Renal pelvis (tissue), 12 donors: ENCODE measurements at places on chromosomes 16 and 17.

- no peak for DNase-seq
Observed at GRCh38 chr16:77690416-77690815, 31.9 kb upstream of the NUDT7 start.

GRCh38 chr16:77871932-77872331, 83.6 kb downstream of the VAT1L start:
- no peak for DNase-seq

DNA sequence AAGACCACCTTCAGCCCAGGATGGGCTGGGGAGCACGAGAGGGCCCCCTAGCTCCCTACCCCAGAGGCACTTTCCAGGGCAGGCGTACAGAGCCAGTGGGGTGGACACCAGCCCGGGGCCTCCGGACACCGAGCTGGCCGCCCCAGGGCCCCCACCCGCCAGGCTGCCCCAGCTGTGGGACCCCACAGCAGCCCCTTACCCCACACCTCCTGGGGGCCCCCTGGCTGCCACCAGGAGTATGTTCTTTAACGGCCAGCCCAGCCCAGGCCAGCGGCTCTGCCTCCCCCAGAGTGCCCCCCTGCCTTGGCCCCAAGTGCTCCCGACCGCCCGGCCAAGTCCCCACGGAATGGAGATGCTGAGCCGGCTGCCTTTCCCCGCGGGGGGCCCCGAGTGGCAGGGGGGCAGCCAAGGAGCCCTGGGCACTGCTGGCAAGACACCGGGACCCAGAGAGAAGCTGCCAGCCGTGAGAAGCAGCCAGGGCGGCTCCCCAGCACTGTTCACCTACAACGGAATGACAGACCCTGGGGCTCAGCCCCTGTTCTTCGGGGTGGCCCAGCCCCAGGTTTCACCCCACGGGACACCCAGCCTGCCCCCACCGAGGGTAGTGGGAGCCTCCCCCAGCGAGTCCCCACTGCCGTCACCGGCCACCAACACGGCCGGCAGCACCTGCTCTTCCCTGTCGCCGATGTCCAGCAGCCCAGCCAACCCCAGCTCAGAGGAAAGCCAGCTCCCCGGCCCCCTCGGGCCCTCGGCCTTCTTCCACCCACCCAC, 24.3 kb upstream of the ZFPM1 start:
- no peak for DNase-seq

DNA sequence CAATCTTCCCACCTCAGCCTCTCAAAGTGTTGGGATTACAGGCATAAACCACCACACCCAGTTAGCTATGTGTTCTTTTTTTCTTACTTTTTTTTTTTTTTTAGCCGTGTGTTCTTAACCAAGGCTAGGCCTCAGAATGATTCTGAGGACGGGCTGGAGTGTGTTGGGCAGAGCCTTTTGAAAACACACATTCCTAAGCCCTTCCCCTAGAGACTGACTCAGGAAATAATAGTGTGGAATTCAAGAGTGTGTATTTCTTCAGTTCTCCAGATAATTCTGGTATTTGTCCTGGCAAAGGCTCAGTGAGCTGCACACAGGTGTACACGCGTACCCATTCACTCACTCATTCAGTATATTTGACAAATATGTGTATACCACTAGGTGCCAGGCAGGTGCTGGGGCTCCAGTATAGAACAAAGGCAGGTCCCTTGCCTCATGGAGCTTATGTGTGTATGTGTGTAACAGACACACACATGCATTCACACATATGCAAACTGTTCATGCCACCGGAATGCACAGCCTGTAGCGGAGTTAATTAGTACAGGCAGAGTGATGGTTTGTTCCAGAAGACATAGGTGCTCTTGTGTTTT, 19.4 kb upstream of the NFATC3 start:
- DNase-seq: no peak

- no peak for DNase-seq
Observed at GRCh38 chr17:11628374-11628773, 30.1 kb downstream of the DNAH9 start.
